ENCODE measurements at places on chromosomes 16 and 17.

- DNase-seq: no peak
Measured at GRCh38 chr17:78384479-78385175, 6.2 kb downstream of the PGS1 start.

DNA sequence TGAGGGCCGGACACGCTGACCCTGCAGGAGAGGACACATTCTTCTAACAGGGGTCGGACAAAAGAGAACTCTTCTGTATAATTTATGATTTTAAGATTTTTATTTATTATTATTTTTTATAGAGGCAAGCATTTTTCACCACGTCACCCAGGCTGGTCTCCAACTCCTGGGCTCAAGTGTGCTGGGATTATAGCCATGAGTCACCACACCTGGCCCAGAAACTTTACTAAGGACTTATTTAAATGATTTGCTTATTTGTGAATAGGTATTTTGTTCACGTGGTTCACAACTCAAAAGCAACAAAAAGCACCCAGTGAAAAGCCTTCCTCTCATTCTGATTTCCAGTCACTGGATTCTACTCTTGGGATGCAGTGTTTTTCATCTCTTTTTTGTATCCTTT, 2.3 kb upstream of the SERPINF1 start:
- DNase-seq: no peak

GRCh38 chr17:81228834-81229665, 6.3 kb upstream of the CEP131 start:
- DNase-seq: no peak

- DNase-seq: no peak
Measured at GRCh38 chr16:19872935-19873334, 11.7 kb downstream of the GPRC5B start.

GRCh38 chr16:11629071-11630030, 38.9 kb upstream of the SNN start:
- peak; percentile 95 for DNase-seq

DNA sequence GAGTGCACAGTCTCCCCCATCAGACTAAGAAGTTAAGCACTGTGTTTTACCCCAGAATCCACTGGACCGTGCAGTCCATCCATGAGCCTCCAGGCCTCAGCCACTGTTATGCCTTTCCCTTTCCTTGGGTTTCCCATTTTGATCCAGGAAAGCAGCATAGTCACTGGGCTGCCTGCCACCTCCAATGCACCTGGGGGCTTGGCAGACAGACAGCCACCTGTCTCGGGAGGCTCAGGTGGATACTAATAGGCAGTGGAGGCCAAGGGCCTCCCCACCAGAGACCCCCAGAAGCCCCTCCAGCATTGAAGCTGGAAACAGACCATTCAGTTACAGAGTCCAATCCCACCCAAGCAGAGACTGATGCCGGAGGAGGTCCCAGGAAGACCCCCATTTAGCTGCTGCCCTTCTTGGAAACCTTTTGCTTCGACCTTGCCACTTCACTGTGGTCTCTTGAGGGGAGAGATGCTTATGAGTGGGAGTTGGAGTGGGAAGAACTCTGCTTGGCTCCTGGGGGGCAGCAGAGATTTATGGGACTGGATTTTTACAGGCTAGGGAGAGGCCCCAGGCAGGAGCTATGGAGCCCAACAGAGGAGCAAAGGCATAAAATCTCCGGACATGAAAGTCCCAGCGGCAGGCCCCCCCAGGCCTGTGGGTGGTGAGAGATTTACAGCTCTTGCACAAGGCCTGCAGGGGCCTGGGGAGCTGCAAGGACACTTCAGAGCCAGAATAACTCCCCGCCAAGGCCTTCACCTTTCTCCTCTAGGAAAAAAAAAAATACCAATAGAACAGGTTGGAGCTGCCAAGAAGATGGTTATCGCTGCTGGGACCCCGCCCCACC, 12.2 kb upstream of the SP2 start:
- no peak for DNase-seq

DNA sequence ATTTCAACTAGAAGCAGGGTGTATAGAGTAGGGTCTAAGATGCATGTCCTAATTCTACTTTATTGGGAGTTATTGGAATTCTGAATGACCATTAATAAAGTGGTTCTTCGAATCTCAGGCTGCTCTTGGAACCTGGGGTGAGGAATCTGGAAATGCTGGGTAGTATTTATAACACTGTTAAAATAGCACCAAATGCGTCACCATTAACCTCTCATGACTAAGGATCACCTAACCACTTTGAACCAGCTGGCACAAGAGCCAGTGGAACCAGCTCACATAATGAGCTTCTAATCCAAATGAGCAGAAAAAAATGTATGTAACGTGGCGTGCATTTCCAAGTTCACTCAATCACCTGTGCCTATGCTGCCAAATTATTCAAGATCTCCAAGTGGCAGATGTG, 281.7 kb downstream of the GRIN2A start:
- DNase-seq: no peak

DNA sequence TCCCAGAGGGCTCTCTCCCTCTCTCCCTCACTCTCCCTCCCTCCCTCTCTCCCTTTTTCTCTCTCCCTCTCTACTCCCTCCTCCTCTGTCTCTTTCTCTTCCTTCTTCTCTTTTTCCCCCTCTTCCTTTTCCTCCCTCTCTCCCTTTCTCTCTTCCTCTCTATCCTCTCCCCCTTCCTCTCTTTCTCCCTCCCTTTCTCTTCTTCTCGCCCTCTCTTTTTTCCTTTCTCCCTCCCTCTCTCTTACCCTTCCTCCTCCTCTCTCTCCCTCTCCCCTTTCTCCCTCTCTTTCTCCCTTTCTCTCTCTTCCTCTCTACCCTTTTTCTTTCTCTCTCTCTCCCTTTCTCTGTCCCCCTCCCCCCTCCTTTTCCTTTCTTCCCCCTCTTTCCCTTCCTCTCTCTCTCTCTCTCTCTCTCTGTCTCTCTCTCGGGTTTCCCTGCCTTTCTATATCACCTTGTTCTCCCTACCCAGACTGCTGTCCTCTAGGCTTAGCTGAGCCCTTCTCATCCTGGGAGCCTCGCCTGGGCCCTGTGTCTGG, 25.8 kb upstream of the TMEM220 start:
- no peak for DNase-seq

DNA sequence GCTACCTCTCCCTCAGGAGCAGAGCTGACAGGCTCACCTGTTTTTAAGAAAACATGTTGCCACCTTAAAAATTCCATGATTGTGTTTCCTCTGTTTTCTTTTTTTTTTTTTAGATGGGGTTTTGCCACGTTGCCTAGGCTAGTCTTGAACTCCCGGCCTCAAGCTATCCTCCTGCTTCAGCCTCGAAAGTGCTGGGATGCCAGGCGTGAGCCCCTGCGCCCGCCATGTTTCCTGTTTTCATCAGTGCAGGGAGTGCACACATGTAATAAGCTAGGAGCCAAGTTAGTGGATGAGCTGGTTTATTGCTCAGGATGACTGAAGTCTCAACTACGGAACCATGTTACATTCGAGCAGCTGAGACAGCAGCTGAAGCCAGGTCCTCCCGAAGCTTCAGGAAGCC, 13.6 kb downstream of the MRM3 start:
- DNase-seq: no peak

- no peak for DNase-seq
Measured at GRCh38 chr17:67696853-67697498, 20.8 kb upstream of the NOL11 start.

- DNase-seq: no peak
Measured at GRCh38 chr17:45332505-45332904, 15.7 kb upstream of the MAP3K14 start.

GRCh38 chr16:53129281-53130158, 74.7 kb downstream of the CHD9 start:
- DNase-seq: no peak

DNA sequence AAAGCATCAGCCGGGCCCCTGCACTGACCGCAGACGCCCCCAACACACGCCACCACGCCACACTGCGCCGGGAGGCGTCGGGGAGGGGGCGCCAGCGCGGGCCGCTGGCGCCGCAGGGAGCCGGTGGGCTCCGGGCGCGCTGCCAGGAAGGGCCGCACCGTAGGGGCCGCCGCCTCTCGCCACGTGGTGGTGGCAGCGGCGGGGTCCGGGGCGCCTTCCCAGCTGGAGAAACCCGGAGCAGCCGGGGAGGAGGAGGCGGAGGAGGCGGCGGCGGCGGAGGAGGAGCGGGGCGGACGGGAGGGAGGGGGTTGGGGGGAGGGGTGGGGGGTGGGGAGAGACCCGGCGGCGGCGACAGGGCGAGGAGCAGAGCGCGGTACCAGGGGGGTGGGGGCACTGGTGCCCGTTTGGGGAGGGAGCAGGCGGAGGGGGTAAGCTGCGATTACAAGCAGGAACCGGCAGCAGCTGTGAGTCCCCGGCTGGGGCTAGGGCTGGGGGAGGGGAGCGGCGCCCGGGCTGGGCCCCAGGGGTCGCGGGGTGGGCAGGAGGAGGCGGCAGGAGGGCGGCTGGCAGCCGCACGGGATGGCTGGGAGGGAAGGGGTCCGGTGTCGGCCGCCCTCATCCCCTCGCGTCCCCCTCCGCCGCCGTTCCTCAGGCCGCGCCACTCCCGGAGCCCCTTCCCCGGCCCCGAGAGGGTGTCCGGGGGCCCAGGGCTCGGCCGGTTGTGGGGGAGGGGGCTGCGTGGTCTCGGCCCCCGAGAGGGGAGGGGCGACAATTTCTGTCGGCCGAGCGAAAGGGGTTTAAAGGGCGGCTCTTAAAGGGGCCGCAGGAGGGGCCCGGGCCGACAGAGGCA, at the start of gene TBKBP1:
TBKBP1 (plus strand) TSS at position 431 of the 850 bp plus-strand sequence. CDS start 1,952 bp downstream, outside the sequence.
- DNase-seq: peak; percentile 86

GRCh38 chr16:16175296-16175695, 48.0 kb downstream of the ABCC6 start:
- no peak for DNase-seq

DNA sequence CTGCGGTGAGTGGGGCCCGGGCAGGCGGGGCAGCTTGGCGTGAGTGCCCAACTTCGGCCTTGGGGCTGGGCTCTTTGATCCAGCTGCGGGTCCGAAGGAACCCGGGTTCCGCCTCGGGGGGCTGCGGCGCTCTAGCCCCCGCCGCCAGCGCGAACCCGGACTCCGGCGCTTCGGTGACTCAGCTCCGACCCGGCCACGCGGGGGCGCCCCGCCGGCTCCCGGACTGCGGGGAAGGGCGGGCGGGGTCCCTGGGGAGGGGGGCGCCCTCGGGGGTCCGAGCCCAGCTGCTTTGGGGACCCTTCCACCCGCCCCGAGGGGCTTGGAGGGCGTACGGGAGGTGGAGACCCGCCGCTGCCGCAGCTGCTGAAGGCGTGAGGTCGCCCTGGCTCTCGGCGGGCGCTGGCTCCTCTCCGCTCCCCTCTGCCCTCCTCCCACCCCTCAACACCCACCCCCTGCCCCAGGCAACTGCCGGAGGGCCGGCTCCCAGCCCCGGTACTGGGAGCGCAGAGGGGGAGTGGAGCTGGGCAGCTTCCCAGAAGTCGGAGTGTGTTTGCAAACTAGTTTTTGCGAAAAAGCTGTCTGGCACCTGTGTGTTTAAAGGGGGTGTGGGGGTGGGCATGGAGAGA, 516 bp downstream of the CPNE2 start:
- DNase-seq: peak; percentile 55

- no peak for DNase-seq
Measured at GRCh38 chr16:27424772-27425498, 23.0 kb downstream of the IL21R start.

- peak; percentile 80 for DNase-seq
Measured at GRCh38 chr17:74639704-74640151, 16.2 kb upstream of the CD300E start.

DNA sequence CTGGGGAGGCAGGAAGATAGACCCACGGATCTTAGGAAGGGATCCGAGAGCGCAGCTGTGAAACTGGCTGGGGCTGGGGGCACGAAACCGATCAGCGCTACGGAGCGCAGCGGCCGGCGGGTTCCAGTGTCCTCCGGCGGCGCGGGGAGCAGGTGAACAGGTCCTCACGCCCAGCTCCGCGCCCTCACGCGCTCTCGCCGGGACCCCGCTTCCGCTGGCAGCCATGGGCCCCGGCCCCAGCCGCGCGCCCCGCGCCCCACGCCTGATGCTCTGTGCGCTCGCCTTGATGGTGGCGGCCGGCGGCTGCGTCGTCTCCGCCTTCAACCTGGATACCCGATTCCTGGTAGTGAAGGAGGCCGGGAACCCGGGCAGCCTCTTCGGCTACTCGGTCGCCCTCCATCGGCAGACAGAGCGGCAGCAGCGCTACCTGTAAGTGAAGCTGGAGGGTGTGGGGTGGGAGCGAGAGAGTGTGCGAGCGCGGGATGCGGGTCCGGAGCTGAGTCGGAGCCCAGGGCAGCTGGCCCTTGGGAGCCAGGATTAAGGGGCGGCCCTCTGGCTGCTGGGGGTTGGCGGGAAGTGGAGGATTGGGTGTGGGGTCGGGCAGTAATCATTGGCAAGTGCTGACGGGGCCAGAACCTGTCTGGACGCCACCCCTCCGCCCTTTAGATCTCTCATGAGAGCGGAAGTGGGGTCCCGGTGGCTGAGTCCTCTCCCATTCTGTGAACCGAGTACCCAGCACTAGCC, 479 bp downstream of the ITGA3 start:
- peak; percentile 71 for DNase-seq

DNA sequence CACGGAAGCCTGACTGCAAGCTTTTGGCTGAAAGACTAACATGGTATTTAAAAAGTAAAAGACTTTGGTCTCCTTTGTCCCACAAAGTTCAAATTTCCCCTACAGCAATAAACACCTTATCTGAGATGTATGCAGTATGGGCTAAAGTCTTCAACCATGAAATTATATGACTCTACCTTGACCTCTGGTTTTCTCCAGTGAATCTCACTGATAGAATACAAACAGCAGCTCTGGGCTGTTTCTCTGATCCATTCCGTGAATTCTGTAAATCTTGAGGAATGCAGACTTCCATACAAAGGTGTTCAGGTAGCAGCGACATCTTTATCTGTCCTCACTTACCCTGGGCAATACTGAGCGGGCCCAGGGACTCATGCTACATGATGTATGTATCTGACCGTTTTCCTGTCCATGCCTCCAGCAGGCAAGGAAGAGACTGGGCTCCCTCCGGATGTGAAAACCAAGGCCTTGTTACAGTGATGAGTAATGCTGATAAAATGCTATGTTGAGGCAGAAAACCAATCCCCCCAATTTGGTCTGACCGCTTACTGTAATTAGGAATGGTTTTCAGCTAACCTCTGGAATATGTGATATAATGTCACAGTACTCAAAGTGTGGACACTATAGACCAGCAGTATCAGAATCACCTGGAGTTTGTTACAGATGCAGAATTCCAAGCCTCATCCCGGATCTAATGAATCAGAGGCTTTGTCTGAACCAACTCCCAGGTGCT, 589.8 kb downstream of the HS3ST4 start:
- no peak for DNase-seq

DNA sequence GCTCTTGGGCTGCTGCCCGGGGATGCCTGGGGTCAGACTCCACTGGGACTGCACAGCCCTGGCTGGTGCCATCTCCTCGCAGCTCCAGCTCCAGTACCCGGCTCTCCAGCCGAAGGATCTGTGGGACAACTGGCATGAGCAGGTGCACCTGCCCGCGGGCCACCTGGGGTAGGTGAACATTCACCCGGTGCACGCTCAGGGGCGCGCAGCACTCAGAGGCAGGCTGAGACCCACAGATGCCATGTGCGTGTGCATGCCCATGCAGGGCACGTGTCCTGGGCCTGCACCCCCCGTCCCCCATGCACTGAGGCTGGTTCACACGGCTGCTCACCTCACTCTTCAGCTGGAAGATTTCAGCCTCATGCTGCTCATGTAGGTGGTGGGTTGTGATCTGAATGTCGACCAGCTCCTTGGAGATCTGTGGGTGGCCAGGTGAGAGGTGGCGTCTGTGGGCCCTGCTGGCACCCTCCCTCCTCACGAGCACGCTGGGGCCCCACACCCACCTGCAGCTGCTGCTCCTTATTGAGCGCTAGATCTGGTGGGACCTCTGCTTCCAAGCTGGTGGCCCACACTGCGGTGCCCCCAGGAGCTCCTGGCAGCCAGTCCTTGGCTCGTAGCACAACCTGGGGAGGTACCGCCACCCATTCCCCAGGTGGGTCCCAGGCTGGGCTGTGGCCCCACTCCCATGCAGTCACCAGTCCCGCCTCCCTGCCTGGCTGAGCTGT, 618 bp downstream of the CCDC78 start:
- no peak for DNase-seq

All from common myeloid progenitor, CD34-positive (primary cell).